ENCODE measurements at places on chromosomes 7 and 10.

GRCh38 chr7:11450281-11450680 is 381.7 kb downstream of the THSD7A start:
- DNase-seq: no peak

DNA sequence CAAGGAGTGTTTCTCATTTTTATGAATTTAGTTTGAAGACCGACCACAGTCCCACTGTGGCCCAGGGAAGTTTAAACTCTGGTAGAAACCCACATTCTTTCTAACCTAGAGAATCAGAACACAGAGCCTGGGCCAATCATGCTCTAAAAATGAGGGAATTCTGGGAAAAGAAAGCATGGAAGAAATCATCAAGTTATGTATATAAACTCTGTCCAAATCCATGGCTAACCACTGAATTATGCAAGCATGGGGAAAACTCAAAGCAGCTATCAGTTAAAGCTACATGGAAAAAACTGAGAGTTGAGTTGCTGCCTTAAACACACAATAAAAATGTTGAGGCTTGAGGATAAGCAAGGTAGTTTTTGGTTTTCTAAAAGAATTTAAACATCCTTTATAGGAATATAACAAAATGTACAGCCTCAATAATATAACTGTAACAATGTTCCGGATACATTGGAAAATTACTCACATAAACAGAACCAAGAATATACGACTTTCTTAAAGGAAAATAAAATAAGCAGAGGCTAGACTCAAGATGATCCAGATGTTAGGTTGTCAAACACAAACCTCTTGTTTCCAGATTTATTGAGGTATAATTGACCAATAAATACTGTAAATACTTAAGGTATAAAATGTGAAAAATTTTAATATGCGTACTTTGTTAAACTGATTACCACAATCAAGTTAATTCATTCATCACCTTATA is 311.2 kb upstream of the GNAI1 start:
- no peak for DNase-seq

GRCh38 chr7:5394264-5395105 is 29.1 kb downstream of the TNRC18 start:
- no peak for DNase-seq

DNA sequence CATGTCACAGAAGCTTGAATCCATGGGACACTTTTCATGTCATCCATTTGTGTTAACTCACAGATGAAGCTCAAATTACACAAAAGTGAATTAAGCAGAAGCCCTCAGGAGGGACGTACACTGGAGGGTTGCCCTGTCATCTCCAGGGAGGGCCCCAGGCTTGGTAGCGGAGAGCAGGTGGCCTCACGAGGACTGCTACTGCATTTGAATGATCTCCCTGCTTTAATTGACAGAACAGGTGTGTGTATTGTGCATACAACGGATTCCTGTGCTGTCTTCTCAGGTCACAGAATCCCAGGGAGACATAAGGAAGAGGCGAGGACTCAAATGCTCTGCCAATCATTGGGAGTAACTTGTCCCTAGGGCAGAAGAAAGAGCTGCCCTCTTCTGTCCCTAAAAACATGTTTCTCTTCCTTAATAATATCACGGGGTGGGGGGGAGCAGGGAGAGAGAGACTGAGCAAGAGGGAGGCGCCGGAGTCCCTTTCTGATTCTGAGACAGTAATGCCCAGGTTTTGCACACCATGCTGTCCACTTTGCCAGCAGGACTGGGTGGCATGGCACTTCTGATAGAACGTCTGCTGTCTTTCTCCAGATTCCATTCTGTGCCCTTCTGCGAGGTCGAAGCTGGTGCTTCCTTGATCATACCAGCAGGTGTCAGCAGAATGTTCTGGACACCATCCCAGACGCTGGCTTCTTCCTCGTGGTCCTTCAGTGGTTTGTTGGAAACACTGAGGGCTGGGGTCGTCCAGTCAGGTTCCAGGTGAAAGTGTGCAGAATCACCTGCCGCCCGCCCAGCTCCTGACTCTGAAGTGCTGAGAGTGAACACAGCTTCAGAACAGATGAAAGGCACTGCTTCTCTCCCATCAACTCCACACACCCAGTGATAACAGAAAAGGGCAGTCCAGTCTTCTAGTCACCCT is 26.2 kb upstream of the RASGEF1A start:
- peak; percentile 35 for DNase-seq

- no peak for DNase-seq
Observed at GRCh38 chr10:78437407-78437768, 403.7 kb downstream of the RPS24 start.

DNA sequence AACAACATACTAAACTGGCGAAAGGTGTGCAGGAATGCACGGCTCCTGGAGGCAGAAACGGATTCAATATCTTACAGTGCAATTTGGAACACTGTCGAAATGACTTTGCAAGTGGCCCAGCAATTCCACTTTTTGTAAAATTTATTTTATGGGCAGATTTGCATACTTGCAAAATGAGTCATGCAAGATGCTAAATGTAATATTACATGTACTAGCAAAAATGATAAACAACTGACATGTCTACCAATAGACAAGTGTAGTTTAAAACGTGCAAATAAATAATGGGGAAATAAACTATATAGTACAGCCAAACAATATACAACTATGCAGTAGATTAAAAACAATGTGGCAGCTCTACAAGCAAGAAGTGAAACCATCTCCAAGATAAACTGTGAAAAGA is 97.7 kb downstream of the ARHGAP12 start:
- DNase-seq: no peak

GRCh38 chr10:131532291-131532690 is 220.8 kb upstream of the TCERG1L start:
- DNase-seq: no peak

DNA sequence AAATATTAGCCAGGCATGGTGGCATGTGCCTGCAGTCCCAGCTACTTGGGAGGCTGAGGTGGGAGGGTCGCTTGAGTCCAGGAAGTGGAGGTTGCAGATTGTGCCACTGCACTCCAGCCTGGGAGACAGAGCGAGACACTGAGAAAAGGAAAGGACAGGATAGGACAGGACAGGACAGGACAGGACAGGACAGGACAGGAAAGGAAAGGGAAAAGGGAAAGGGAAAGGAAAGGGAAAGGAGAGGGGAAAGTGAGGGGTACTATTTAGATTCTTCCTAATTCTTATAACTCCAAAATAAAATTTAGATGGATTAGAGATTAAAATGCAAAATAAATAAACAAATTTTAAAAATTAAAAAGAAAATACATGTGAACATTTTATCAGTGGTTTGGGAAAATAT is 58.7 kb downstream of the PIK3AP1 start:
- DNase-seq: no peak

GRCh38 chr10:99983280-99983988 is 26.3 kb downstream of the DNMBP start:
- DNase-seq: no peak

- DNase-seq: no peak
Observed at GRCh38 chr10:124357561-124357885, 61.2 kb downstream of the OAT start.

- DNase-seq: no peak
Observed at GRCh38 chr7:147079921-147080420, 963.4 kb downstream of the CNTNAP2 start.

DNA sequence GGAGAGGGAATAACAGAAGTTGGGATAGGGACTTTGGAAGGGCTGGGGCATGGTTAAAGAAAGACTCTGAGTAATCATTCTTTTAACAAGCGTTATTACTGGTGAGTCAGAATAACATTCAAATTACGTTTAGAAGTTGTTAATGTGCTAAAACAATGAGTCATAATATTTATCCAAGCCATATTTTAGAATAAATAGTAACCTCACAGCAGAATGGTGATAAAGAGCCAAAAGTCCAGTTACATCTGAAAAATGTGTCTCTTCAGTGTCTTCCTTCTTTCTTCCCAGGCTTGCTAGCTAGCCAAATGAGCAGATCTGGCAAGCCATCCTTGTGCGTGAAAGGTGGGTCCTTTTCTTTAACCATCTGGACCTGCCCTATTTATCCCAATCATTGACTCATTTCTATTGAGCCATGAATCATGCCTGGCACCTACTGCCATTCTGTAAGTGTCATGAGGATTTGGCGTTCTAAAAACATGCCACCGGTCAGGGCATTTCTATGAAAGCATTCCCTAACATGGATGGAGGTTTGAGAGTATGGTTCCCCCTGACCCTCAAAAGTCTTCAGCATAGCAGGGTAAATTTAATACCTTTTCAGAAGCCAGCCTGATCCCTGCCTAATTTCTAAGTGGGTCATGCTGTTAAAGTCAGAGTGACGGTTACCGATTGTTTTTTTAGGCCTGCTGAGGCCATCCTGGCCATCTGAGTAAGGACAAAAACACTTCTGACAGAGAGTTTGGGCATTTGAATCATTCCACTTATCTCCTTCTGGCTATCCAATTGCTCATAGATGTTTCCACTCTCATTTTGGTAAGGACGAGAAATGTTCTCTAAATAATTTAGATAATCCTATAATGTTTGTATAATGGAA is 26.9 kb downstream of the MYPN start:
- DNase-seq: peak; percentile 86

GRCh38 chr10:128268015-128268722 is 141.9 kb upstream of the MKI67 start:
- peak; percentile 31 for DNase-seq

- no peak for DNase-seq
Observed at GRCh38 chr7:77466450-77466849, 50.3 kb upstream of the GSAP start.

DNA sequence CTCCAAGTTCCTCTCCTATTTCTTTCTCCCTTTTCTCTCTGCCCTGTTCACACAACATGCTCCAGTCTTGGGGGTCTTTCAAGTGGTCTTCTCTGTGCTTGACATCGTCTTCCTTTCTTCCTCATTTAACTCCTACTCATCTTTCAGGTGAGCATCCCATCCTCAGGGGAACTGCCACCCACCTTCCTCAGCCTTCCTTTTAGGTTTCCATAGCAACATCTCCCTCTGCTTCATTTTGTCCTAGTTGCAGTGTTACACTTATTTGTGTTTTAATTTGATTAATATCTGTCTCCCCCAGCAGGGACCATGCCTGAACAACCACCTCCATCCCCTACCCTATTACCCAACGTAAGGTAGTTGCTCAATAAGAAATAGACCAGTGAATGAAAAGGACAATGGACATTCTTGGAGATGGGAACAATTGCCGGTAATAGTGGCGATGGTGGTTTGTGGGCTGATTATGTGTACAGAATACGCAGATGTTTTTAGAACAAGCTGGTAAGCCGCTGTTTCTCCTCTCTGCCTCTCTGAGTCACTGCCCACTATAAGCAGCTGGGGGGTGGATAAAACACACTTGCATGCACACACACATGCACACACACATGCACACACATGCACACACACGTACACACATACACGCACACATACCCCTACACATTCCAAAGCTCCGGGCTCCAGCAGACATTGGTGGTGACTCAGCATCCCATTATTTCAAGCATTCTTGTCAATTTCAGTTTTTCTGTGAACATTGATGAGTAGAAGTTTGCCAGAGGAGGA is 251.6 kb downstream of the GATA3 start:
- DNase-seq: no peak

- DNase-seq: no peak
Observed at GRCh38 chr7:29190349-29191045, 4.1 kb upstream of the CHN2 start.

- no peak for DNase-seq
Observed at GRCh38 chr10:107004362-107004761, 160.1 kb downstream of the SORCS1 start.

DNA sequence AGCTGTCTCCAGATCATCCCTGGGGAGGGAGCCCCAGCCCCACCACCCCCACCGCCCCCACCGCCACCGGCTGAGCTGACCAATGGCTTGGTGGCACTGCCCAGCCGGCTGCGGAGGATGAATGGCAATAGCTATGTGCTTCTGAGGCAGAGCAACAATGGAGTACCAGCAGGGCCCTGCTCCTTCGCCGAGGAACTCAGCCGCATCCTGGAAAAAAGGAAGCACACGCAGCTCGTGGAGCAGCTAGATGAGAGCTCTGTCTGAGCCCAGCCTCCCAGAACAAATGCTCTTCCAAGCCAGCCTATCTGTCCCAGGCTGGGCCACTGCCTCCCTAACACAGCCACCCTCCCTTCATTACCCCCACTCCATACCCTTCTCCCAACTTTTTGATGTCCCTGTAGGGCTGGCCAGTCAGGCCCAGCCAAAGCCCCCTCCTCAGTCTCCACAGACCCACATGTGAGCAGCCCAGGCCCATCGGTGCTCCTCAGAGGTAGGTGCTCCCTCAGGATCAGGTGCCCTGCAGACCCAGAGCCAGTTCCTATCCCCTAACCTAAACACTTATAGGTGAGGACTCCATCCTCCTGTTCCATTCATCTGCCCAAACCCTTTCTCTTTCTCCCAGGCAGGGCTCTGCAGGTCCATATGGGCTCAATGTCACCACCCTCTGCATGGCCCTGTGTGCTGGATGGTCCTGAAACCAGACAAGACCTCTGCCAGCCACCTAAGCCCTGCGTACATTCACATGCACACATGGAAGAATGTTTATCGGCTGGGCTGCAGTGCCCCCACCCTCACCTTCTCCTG is 3.2 kb downstream of the MRPL43 start:
- DNase-seq: no peak

- DNase-seq: no peak
Observed at GRCh38 chr10:79938728-79939406, 10.0 kb downstream of the SFTPD start.

GRCh38 chr7:90560730-90561129 is 35.4 kb upstream of the CDK14 start:
- no peak for DNase-seq

DNA sequence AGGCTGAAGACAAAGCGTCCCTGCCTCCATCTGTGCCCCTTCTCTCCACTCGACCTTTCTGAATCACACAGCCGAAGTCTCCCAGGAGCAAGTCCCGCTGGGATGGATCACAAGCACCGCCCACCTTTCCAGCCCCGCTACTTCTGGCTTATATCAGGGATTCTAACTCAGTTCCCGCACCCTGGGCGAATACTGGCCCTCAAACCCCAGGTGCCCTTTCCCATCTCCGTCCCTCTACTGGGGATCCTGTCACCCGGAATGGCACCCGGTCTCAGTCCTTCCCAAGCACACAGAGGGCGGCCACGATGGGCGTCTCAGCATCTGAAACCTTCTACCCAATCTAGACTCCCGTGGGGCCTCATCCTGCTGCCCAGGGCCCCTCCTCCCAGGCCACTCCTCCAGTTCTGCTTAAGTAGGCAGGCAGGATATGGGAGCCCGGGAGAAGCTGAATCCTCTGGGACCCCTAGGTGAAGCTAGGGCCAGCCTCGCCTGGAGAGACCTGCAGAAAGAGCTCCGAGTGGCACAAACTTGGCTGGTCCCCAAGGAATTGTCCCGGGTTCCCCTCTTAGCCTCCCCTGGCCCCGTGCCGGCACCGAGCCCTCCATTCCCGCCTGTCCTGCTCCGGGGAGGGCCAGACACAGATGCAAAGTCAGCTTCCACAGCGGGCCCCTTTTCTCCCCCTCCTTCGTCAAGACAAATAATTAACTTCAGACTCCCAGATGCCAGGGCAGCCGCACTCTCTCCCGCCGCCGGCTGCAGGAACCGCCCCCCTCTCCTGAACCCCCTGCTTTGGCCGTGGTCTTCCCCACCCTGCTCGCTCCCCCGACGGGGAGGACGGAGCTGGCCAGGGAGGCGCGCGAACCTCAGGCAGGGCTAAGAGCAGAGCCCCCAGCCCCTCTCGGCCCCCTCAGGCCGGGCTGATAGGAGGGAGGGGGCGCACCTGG is 612 bp downstream of the KCP start:
- no peak for DNase-seq
